ENCODE measurements at places on chromosomes 12 and 14.

GRCh38 chr12:118982302-118982701 lies 961 bp downstream of the SRRM4 start:
- no peaks in the 10 kb centered on the region for H3K36me3 ChIP-seq
- no peaks in the 10 kb centered on the region for H3K4me1 ChIP-seq
- DNase-seq = no peak
- peaks cover 23% of the 10 kb centered on the region for H3K27me3 ChIP-seq
- H3K4me3 ChIP-seq = no peak overlapping the region
- no peak overlapping the region for H3K27ac ChIP-seq

DNA sequence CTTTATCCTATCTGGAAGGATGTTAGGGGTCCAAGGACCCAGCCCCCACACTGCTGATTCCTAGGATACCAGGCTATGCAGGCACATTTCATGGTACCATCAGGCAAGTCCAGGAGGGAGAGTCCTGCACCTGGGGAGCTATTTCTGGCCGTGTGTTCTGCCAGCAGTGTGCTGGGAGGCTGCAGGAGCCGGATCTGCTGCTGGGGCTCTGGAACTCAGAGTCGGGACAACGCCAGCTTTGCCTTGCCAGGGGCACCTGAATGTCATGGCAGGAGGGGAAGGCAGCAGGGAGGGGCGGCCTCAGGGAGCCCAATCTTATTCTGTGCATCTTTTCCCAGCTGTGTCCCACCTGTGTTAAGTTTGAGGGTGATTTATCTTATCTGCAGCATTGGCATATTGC lies 17.8 kb downstream of the SRRM4 start:
- no peaks in the 10 kb centered on the region for H3K27me3 ChIP-seq
- H3K4me3 ChIP-seq = no peak overlapping the region
- DNase-seq = no peak
- H3K27ac ChIP-seq = no peak overlapping the region

GRCh38 chr12:51820526-51821439 lies 27.7 kb downstream of the FIGNL2 start:
- H3K27me3 ChIP-seq = peaks cover 34% of the 10 kb centered on the region
- DNase-seq = peak; percentile 90
- peak overlapping the region; percentile 60 for H3K4me3 ChIP-seq
- peaks cover 9% of the 10 kb centered on the region for H3K4me1 ChIP-seq

DNA sequence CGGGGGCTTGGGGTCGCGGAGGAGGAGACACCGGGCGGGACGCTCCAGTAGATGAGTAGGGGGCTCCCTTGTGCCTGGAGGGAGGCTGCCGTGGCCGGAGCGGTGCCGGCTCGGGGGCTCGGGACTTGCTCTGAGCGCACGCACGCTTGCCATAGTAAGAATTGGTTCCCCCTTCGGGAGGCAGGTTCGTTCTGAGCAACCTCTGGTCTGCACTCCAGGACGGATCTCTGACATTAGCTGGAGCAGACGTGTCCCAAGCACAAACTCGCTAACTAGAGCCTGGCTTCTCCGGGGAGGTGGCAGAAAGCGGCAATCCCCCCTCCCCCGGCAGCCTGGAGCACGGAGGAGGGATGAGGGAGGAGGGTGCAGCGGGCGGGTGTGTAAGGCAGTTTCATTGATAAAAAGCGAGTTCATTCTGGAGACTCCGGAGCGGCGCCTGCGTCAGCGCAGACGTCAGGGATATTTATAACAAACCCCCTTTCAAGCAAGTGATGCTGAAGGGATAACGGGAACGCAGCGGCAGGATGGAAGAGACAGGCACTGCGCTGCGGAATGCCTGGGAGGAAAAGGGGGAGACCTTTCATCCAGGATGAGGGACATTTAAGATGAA lies 630 bp downstream of the FOS start:
- DNase-seq = peak; percentile 90
- H3K36me3 ChIP-seq = peaks cover 28% of the 10 kb centered on the region
- peak overlapping the region; percentile 88 for H3K4me3 ChIP-seq
- peaks cover 48% of the 10 kb centered on the region for H3K27me3 ChIP-seq

GRCh38 chr12:42802785-42803189 lies 213.2 kb upstream of the PRICKLE1 start:
- H3K27me3 ChIP-seq = no peaks in the 10 kb centered on the region
- H3K36me3 ChIP-seq = no peaks in the 10 kb centered on the region
- no peaks in the 10 kb centered on the region for H3K4me1 ChIP-seq
- no peak overlapping the region for H3K4me3 ChIP-seq

- no peak for DNase-seq
- no peak overlapping the region for H3K4me3 ChIP-seq
- H3K27ac ChIP-seq = no peak overlapping the region
- peaks cover 10% of the 10 kb centered on the region for H3K4me1 ChIP-seq
These were observed 86.2 kb upstream of the DCD start for GRCh38 chr12:54734196-54734950.

GRCh38 chr12:126843915-126844669 lies 1422.9 kb upstream of the TMEM132C start:
- no peak for DNase-seq
- H3K36me3 ChIP-seq = no peaks in the 10 kb centered on the region
- no peak overlapping the region for H3K27ac ChIP-seq
- no peaks in the 10 kb centered on the region for H3K4me1 ChIP-seq

DNA sequence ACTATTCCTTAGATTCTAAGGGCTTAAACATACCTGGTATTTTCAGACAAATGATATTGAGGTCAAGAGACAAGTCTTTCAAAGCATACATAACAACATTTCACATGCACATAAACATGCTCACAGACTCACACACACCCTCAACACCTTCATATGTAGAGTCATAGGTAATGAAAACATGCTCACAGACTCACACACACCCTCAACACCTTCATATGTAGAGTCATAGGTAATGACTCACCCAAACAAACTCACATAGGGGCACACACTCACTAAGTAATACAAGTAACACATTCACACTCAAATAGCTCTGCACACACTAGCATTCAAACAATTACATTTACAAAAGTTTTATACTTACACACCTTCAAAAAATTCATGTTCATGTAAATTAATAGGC lies 975.5 kb downstream of the TMEM121 start:
- peaks cover 8% of the 10 kb centered on the region for H3K4me1 ChIP-seq
- no peaks in the 10 kb centered on the region for H3K36me3 ChIP-seq
- no peak overlapping the region for H3K27ac ChIP-seq
- no peak overlapping the region for H3K4me3 ChIP-seq

DNA sequence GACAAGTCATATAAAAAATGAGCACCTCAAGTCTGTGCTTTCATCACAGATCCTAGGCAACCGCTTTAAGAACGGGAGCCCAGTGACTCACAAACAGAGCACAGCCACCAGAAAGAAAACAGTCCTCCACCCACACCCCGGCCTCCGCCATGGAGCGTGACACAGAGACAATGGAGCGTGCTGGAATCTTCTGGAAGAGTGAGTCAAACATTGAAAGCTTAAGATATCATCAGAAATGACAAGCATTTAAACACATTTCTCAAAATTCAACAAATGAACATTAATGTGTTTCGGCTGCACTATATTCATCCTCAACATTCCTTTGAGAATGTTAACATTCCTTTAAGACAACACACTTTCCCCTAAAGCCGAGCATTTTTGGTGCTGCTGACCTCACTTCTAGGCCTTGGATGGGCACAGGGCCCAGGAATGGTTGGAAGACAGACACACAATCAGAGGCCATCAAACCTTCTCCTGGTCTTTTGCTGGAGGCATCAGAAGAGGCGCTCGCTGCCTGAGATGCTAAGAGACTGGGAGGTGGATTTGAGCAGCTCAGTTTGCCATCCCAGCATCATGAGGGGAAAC lies 23.6 kb upstream of the TMEM132D start:
- H3K4me1 ChIP-seq = no peaks in the 10 kb centered on the region
- no peaks in the 10 kb centered on the region for H3K27me3 ChIP-seq
- no peak overlapping the region for H3K27ac ChIP-seq
- no peak for DNase-seq

DNA sequence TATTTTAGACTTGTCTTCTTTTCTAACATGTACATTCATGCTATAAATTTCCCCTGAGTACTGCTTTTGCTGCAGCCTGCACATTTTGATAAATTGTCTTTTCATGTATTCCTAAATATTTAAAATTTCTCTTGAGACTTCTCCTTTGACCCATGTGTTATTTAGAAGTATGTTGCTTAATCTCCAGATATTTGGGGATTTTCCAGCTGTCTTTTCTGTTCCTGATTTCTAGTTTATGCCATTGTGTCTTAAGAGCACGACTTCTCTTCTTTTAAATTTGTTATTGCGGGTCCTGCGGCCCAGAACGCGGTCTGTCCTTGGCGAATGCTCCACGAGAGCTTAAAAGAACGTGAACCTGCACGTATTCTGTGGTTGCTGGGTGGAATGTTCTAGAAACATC lies 136.4 kb downstream of the KIF26A start:
- no peaks in the 10 kb centered on the region for H3K27me3 ChIP-seq
- H3K27ac ChIP-seq = no peak overlapping the region
- H3K4me1 ChIP-seq = no peaks in the 10 kb centered on the region

DNA sequence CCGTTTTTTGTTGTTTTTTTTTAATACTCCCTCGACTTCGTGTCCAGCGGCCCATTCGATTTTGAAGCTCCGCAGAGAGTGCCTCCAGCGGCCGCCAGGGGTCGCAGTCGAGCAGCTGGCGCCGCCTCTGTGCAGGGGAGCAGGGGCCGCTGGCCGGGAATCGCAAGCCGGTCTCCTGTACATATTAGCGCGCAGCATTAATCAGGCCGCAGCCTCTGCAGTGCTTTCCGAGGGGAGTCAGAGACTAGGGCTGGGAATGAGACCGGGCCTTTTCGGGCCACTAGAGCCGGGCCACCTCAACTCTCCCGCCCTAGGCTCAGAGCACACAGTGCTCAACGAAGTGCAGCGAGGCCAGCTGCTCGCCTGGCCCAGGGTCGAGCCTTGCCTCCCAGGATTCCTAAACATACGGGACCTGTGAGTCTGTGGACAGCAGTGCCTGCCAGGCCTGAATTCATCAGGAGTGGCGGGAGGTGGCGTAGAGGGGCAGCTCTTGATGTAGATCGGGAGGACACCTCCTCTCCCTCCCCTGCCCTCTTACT lies 81.8 kb downstream of the EMP1 start:
- H3K27ac ChIP-seq = no peak overlapping the region
- no peaks in the 10 kb centered on the region for H3K36me3 ChIP-seq
- H3K4me1 ChIP-seq = peaks cover 3% of the 10 kb centered on the region
- H3K27me3 ChIP-seq = peaks cover 34% of the 10 kb centered on the region
- peak; percentile 87 for DNase-seq
- H3K4me3 ChIP-seq = no peak overlapping the region

GRCh38 chr12:32671930-32672780 lies 6.9 kb upstream of the DNM1L start:
- no peaks in the 10 kb centered on the region for H3K36me3 ChIP-seq
- peaks cover 6% of the 10 kb centered on the region for H3K27me3 ChIP-seq
- no peak overlapping the region for H3K4me3 ChIP-seq
- H3K4me1 ChIP-seq = no peaks in the 10 kb centered on the region

DNA sequence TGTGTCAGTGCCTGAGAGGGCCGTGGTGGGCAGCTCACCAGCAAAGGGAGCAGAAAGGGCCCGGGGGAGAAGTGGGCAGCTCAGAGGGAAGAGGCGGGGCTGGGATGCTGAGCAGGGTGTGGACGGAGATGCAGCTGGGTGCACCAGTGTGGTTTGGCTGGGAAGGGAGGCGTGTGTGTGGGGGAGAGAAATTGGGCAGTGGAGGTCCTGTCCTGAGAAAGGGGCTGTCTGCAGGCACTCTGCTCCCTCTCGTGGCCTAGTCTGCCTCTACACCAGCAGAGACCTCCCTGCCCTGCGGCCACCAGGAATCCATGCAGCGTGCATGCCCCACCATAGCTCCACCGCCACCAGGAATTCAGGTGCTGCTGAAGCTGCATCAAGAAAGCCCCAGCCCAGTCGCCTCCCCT lies 6.4 kb downstream of the TMEM121 start:
- H3K27me3 ChIP-seq = peaks cover 3% of the 10 kb centered on the region
- H3K4me1 ChIP-seq = peaks cover 8% of the 10 kb centered on the region
- H3K27ac ChIP-seq = no peak overlapping the region

- no peak for DNase-seq
- H3K36me3 ChIP-seq = no peaks in the 10 kb centered on the region
- H3K27ac ChIP-seq = no peak overlapping the region
- H3K27me3 ChIP-seq = peaks cover 50% of the 10 kb centered on the region
These were observed 18.5 kb upstream of the CISTR start for GRCh38 chr12:53770281-53770680.

GRCh38 chr12:53791735-53792326 lies 40.1 kb upstream of the CISTR start:
- H3K27ac ChIP-seq = no peak overlapping the region
- H3K27me3 ChIP-seq = peaks cover 16% of the 10 kb centered on the region
- H3K36me3 ChIP-seq = no peaks in the 10 kb centered on the region
- no peaks in the 10 kb centered on the region for H3K4me1 ChIP-seq
- DNase-seq = peak; percentile 62

GRCh38 chr12:15268927-15269552 lies 47.8 kb upstream of the RERG start:
- DNase-seq = peak; percentile 75
- H3K27ac ChIP-seq = no peak overlapping the region
- H3K27me3 ChIP-seq = no peaks in the 10 kb centered on the region
- H3K4me3 ChIP-seq = no peak overlapping the region
- H3K4me1 ChIP-seq = peaks cover 3% of the 10 kb centered on the region
- no peaks in the 10 kb centered on the region for H3K36me3 ChIP-seq

DNA sequence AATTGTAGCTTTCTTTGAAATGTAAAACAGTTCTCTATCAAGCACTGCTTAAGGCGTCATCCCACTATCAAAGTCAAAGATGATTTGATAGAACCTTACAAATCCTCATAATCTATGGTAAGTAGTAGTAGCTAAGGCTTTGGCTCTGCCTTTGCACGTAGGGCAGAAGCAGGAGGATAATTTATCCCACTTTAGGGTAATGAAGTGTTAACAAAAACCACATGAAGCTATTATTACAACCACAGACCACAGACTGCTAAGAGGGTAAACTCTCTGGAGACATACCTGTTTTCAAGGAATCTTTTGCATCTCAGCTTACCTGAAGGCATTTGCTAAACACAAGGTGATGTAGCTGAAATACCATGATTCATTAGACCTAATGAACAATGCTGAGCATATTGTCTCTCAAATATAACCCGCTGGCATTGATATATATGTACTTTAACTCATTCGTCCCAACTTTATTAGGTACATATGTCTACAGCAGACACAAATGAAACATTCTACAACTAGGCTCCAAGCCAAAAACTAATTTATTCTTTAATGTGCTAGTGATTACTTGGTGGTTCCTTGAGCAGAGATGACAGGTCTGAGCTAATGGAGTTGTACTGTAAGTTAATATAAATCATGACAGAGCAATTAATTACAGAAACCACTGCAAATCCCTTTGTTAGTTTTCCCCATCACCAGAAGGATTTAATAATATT lies 368.8 kb downstream of the ETNK1 start:
- no peaks in the 10 kb centered on the region for H3K36me3 ChIP-seq
- no peak overlapping the region for H3K27ac ChIP-seq
- no peaks in the 10 kb centered on the region for H3K4me1 ChIP-seq
- DNase-seq = no peak
- H3K27me3 ChIP-seq = no peaks in the 10 kb centered on the region
- H3K4me3 ChIP-seq = no peak overlapping the region

GRCh38 chr14:99207456-99207855 lies 64.5 kb downstream of the BCL11B start:
- no peak for DNase-seq
- no peaks in the 10 kb centered on the region for H3K27me3 ChIP-seq
- H3K36me3 ChIP-seq = peaks cover 38% of the 10 kb centered on the region
- H3K27ac ChIP-seq = peak overlapping the region; percentile 91

GRCh38 chr12:86634456-86635410 lies 378.5 kb upstream of the MGAT4C start:
- no peak overlapping the region for H3K27ac ChIP-seq
- no peak for DNase-seq
- H3K4me1 ChIP-seq = no peaks in the 10 kb centered on the region
- H3K27me3 ChIP-seq = no peaks in the 10 kb centered on the region

- H3K4me1 ChIP-seq = no peaks in the 10 kb centered on the region
- no peak for DNase-seq
- no peak overlapping the region for H3K4me3 ChIP-seq
These were observed 54.0 kb downstream of the ZNF664 start for GRCh38 chr12:124026755-124027745.

- peak overlapping the region; percentile 86 for H3K27ac ChIP-seq
- H3K36me3 ChIP-seq = no peaks in the 10 kb centered on the region
- no peak overlapping the region for H3K4me3 ChIP-seq
These were observed 25.2 kb upstream of the PLXNC1 start for GRCh38 chr12:94123127-94123526.

Measured in activated CD4-positive, alpha-beta T cell treated with anti-CD3 and anti-CD28 coated beads, Interleukin-2, amount 10 ng/mL, durations not matched to agents 24 days and 14 days (primary cell).